G401 (cell line): ENCODE measurements at places on chromosomes 11 and 22.

DNA sequence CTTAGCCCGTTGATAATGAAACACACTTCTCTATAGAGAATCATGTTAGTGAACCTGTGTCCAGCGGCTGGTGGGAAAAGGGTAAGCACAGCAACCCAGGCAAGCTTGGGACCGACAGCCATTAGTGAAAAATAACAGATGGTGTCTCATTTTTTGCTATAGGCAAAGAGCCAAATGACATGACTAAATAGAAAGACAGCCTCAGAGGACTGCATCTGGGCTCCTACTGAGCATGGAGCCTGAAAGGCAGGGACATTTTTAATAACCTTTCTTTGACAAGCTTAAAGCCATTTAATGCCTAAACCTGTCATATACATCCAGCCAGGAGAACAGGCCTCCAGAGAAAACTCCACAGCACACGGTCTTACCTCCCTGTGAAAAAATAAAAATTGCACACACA lies 67.0 kb downstream of the FANCF start:
- no peak for DNase-seq

- no peak for DNase-seq
Observed at GRCh38 chr22:26669060-26669481, 11.7 kb downstream of the MIAT start.

DNA sequence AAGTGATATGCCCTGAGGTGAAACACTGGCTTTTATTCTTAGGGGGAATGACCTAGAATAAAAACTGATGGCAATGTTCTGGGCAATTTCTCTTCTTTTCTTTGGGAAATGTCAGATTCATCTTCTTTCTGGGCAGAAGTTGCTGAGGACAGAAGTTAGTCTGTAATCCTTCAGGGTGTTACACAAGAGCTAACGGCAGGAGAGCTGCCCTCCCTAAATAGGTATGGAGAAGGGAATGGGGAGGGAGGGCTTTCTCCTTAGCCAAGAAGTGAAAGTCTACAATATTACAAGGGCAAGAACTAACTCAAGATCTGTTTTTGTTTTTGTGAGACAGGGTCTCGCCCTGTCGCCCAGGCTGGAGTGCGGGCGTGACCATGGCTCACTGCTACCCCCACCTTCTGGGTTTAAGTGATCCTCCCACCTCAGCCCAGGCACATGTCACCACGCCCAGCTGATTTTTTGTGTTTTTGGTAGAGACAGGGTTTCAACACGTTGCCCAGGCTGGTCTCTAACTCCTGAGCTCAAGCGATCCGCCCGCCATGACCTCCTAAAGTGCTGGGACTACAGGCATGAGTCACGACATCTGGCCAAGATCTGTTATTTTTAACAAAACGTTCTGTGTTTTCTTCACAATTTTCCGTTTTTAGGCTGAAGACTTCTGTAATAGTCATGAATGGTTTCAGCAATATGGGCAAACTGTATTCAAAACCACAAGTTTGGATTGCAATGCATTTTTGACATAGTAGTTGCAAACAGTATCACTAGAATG lies 7.2 kb downstream of the PIWIL4 start:
- DNase-seq: no peak

DNA sequence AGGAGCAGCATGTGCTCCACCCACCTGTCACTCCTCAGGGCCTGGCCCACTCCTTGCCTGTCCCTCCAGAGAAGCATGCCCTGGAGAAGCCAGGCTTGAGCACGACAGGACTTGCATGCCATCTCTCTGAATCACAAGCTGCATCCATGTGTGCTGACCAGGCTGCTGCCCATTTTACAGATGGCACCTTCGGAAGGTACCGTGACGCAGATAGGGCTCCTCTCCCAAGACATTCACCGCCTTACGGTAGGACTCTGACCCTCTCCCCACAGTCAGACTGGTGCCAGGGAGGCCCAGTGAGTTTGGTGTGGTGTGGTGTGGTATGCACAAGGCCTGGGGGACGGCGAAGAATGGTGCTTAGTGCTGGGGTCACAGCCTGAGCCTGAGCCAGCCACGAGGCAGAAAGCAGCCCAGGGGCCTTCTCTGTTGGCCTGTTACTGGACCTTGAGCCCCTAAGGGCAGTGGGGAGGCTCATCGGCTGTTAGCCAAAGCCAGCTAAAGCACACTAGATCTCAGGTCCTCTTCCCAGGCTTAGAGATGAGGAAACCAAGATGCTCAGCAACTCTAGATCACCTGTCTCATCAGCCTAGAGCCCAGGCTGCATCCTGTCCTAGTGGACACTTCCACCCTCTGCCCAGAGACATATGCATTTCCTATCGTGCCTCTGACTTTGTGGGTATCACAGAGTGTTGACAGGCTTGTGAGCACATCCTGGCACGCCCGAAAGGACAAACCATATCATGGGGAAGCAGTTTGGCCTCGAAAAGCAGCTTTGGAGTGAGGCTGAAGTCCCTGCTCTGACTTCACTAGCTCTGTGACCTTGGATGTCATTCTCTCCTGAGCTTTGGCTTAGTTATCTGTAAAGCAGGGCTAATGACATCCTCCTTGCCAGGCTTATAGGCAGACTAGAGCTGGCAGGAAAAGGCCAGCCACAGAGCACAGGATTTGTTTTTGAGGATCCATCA lies 17.8 kb downstream of the CYB5R2 start:
- no peak for DNase-seq

DNA sequence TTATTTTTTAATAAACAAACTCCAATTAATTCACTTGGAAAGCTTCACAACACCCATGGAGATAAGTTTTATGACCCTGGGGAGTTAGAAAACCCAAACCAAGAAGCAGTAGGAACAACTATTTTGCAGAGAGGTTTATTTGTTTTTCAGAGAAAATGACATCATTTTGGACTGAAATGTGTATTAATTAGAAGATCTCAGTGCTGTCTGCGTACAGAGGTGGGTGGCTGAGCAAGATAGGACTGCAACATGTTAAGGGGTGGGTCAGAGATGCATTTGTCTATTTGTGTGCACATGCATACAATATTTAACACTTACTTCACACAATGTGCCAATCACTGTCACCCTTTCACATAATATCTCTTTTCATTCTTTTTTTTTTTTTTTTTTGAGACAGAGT lies 1.1 kb downstream of the SCGB1A1 start:
- DNase-seq: no peak
